ENCODE measurements at places on chromosomes 2 and 18. TPM values are rescaled to one million over a fixed set of nuclear protein-coding genes. Genes with fewer than 3 reads are reported as not detected.

SLC9A4 gene
- not detected for total RNA-seq

KLHL41 gene
- total RNA-seq = 0.07 TPM

DLX2 gene
- total RNA-seq = 0.97 TPM

SLC4A3 gene
- total RNA-seq = not detected

ACMSD gene
- not detected for total RNA-seq

LYG2 gene
- not detected for total RNA-seq

CTAGE1 gene
- total RNA-seq = not detected

KIF5C gene
- total RNA-seq = 8.3 TPM

EVA1A gene
- not detected for total RNA-seq

PLGLB2 gene
- 3.2 TPM for total RNA-seq

IL36A gene
- total RNA-seq = not detected

RAD51AP2 gene
- not detected for total RNA-seq

SEMA4F gene
- total RNA-seq = 2.7 TPM

ALKAL2 gene
- total RNA-seq = not detected

LGALSL gene
- total RNA-seq = 2.9 TPM

ANKRD30BL gene
- total RNA-seq = not detected

MFSD2B gene
- total RNA-seq = not detected

CCDC141 gene
- total RNA-seq = 0.30 TPM

INPP5D gene
- total RNA-seq = 145 TPM

CDC42EP3 gene
- 12.5 TPM for total RNA-seq

FSHR gene
- total RNA-seq = not detected

AGAP1 gene
- not detected for total RNA-seq

DSG4 gene
- total RNA-seq = 8.3 TPM

LIMS4 gene
- total RNA-seq = not detected

DCTN1 gene
- total RNA-seq = 95.0 TPM

PROKR1 gene
- not detected for total RNA-seq

IL1B gene
- total RNA-seq = not detected

TMEM37 gene
- total RNA-seq = not detected

PDCL3 gene
- total RNA-seq = 16.2 TPM

KIDINS220 gene
- total RNA-seq = 21.2 TPM

NDC80 gene
- 48.5 TPM for total RNA-seq

ABCG8 gene
- total RNA-seq = not detected

ALPP gene
- not detected for total RNA-seq

SERPINB11 gene
- not detected for total RNA-seq

FOSL2 gene
- total RNA-seq = 0.30 TPM

ZBTB7C gene
- not detected for total RNA-seq

Measured in Karpas-422 (cell line).